ENCODE measurements at places on chromosomes 13 and 19.

GRCh38 chr13:52004511-52005170 is 6.6 kb downstream of the ATP7B start:
- DNase-seq = no peak

GRCh38 chr13:43662976-43663375 is 123.8 kb downstream of the ENOX1 start:
- no peak for DNase-seq

DNA sequence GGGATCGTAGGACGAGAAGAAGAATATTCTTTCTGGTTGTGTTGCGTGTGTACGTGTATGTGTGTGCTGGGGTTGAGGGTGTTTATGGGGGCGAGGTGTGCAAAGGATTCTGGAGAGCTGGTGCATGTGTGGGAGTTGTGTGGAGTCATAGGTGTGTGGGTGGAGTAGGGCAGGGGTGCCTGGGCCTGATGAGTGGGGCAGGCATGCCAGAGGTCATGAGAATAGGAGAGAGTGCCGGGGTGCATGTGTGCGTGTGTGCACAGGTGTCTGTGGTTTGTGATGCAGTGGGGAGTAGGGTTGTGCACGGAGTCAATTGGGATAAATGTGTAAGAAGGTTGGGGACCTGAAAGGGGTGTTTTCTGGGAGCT is 649 bp downstream of the TMEM91 start:
- no peak for DNase-seq

DNA sequence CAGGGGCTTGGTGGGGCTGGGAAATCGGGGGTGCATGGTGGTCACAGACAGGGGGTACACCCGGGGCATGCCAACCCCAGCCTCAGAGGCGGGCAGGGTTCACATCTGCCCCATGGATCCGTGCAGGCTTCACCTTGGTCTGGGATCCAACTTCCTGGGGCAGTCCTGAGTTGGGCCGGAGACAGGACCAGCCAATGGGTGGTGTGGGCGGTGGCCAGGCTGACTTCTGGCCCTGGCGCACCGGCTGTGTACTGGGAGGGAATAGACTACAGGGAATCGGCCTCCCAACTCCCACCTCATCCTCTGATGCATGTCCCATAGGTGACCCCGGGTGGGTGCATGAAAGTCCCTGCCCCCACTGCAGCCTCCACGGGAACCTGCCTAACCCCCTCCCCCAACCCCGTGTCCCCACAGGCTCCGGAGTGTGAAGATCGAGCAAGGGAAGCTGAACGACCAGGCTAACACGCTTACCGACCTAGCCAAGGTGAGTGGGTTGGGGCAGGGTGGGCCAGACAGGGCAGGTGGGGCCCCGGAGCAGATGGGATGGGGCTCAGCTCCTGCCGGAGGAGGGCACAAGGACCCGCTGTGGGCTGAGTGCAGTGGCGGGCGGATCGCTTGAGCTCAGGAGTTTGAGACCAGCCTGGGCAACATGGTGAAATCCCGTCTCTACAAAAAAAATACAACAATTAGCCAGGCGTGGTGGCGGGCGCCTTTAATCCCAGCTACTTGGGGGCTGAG is 14.7 kb upstream of the ARRDC2 start:
- no peak for DNase-seq

DNA sequence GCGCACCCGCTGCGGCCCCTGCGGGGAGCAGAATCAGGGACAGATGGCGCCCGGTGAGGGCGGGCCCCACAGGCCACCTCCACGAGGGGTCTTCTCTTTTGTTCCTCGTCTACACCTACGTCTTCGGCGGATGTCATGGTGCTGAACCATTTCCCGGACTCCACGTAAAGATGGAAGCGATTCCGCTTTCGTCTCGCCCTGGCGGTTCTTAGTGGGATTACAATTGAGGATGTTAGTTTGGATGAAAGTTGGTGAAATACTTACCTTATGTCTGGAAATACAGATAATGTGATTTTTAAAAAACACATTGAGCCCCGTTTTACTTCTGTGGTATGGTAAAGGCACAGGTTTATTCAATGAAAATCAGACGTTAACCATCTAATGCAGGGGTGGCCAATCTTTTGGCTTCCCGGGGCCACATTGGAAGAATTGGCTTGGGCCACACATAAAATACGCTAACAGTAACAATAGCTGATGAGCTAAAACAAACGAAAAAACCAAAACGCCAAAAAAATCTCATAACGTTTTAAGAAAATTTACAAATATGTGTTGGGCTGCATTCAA is 1.4 kb upstream of the ZMYM5 start:
- DNase-seq = no peak

DNA sequence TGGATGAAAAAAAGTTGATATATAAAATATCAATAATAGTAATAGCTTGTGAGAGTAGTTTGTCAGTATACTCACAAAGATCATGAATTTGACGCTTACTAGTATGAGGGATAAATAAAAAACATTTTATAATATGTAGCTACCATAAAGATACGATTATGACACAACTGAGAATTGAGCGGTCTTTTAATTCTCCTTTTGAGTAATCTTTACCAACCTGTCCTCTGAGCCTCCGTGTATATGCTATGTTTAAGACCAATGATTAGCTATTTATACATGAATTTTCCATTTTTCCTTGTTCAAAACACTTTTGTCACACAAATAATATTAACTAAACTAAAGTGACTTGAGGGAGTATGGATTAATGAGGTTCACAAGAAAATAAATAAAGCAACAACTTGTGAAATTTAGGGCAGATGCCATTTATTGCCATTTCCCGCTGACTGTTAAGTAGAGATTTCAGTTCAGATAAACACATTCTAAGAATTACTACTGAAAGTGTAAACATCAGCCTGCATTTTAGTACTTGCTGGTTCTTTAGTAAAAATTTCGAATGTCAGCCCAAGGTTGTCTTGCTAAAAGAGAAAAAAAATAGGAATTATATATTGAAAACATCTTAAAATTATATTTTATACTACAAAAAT is 6.2 kb upstream of the IRS2 start:
- DNase-seq = no peak

- no peak for DNase-seq
These were observed 571 bp upstream of the DHRS12 start for GRCh38 chr13:51804295-51805172.

- no peak for DNase-seq
These were observed 48.6 kb upstream of the WASF3 start for GRCh38 chr13:26508885-26509284.

DNA sequence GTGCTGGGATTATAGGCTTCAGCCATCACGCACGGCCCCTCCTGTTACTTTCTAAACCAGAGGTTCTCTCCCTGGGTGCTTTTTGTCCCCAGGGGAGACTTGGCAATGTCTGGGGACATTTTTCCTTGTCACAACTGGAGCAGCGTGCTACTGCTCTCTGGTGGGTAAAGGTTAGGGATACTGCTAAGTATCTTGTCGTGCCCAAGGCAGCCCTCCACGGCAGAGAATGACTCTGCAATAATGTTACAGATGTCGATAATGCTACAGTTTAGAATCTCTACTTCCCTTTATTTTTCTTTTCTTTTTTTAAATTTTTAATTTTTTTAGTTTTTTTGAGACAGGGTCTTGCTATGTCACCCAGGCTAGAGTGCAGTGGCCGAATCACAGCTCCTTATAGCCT is 38.0 kb downstream of the ADGRE1 start:
- no peak for DNase-seq

- no peak for DNase-seq
These were observed 4.3 kb downstream of the CALM3 start for GRCh38 chr19:46605356-46605821.

All from amniotic stem cell (primary cell).